ENCODE measurements at places on chromosomes 6 and 20.

DNA sequence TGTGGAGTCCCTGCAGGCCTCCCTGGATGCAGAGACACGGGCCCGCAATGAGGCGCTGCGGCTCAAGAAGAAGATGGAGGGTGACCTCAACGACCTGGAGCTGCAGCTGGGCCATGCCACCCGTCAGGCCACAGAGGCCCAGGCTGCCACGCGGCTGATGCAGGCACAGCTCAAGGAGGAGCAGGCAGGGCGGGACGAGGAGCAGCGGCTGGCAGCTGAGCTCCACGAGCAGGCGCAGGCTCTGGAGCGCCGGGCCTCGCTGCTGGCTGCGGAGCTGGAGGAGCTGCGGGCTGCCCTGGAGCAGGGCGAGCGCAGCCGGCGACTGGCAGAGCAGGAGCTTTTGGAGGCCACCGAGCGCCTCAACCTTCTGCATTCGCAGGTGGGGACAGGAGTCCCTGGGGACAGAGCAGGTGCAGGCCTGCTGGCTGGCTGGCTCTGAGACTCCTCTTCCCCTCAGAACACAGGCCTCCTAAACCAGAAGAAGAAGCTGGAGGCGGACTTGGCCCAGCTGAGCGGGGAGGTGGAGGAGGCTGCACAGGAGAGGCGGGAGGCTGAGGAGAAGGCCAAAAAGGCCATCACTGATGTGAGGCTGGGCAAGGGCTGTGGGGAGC lies 44.7 kb downstream of the MYH7B start:
- DNase-seq, result no peak

DNA sequence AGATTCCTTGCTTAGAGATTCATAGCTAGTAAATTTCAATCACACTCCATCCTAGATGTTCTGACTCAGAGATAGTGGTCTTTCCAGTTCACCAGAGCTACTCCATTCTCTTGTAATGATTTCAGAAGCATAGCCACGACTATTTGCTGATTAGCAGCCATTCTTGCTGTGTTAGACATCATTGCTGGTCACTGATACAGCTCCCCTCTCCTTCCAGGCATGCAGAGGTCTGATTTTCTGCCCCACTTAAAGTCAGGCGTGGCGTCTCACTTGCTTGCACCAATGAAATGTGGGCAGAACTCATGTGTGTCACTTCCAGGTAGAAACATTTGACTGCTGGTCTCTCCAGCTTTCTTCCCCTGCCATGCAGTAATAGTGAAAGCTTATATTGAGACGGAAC lies 168.9 kb upstream of the JARID2 start:
- no peak for DNase-seq

DNA sequence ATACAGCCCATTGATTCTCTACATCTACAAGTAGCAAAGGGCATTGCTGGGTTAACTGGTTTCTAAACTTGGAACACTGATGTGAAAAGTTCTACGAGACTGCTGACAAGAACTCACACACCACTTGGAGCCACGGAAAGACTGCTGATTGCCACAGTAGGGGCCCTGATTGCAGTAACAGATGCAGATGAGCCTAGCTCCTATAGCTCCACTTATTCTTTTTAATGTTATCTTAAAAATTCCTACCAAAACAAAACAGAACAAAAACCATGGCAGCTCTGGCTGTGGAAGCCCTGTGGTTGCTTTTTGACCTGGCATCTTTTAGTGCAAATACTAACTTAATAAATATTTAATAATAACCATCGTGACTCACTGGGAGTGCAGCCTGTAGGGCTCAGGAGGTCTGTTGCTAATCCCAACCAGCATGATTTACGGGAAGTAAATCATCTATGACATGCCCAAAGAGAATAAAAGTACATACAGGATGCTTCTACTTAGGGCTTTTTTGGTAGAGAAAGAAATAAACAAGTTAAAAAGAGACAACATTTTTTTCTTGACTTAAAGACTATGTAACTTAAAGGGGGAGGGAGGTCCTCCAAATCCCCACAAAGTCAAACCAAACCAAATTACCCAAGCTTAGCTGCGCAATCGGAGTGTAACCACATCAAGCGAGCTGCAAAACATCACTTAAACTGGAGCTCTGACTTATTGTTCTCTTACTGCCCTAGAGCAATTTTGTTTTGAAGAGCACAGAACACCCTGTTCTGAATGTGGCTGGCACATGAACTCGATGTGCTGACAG lies 87.2 kb downstream of the FKBP5 start:
- DNase-seq, result no peak

DNA sequence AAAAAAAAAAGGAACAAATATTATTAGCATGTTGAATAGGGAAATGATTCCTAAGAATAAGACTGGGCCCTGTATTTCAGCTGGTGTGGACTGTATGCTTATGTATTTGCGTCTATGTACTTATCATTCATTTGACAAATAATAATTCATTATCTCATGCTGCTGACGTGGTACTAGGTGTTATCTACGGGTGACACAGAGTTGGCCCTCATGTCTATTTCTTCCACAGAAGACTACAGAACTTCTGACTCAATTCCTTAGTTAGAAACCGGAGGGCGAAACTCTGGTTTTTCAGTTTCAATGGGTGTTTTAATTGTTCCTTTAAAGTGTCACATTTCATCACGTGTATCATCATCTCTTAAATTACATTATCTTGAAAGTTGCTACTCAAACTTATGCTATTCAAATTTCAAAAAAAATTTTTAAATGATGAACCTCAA lies 305.9 kb downstream of the CLIC5 start:
- DNase-seq, result no peak

Measured in renal cortex interstitium (tissue), 15 donors.